ENCODE measurements at places on chromosomes 3 and 15.
A peak's percentile ranks its signal among the peaks of the same experiment; 100 is the strongest.

DNA sequence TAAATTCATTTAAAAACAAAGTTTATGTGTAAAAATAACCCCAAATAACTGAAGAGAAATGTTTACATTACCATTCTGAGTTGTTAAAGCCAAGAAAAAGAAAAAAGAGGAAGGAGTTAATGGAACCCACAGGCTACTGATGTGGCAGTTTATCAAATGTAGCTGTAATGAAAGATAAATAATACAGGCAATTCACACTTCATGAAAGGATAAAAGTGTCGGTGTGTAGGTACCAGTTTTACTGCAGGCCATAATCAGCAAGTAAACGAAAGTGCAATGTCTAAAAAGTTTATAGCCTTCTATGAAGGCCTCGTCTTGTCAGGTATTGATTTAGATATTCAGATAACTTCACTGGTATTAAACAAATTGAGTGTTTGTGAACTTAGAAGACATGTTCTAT lies 164.6 kb downstream of the DPH6 start:
- DNase-seq: no peak

DNA sequence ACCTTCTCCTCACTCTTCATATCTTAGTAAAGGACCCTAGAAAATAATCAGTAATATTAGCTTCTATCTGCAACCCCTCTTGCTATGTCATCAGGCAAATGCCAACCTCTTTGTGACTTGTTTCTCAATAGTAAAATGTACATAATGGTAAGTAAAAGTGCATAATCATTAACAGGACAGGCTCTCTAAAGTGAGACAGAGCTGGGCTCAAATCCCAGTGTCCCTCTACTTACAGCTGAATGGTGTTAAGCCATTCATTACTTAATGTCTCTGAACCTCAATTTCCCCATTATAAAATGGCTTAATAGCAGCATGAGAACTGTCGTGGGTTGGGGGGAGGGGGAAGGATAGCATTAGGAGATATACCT lies 62.6 kb upstream of the ATP11B start:
- no peak for DNase-seq

DNA sequence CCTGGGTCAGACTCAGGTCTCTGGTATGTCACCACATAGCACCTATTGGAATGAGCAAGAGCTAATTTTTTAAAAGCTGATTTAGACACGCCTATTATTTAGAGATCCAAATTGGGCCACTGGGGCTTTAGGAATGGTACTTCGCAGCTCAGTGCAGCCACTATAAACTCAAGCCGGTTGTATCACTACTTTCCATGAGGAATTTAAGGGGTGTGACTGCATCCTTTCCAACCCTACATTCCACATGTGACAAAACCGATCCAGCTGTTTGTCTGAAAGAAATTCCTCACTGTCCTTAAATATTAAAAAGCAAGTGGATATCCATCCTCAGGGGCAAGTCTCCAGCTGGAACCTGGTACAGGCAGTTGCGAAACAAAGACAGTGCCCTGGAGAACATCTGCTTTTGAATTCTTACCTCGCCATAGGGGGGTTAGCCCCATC lies 12.8 kb downstream of the VGLL3 start:
- DNase-seq: no peak

GRCh38 chr3:52232279-52233107 lies 6.5 kb downstream of the TWF2 start:
- DNase-seq: no peak

GRCh38 chr15:101105059-101105891 lies 146.6 kb downstream of the CHSY1 start:
- DNase-seq: no peak

GRCh38 chr3:111712294-111713167 lies 117.4 kb upstream of the ZBED2 start:
- no peak for DNase-seq

GRCh38 chr3:121979246-121979645 lies 42.8 kb downstream of the ILDR1 start:
- DNase-seq: no peak

DNA sequence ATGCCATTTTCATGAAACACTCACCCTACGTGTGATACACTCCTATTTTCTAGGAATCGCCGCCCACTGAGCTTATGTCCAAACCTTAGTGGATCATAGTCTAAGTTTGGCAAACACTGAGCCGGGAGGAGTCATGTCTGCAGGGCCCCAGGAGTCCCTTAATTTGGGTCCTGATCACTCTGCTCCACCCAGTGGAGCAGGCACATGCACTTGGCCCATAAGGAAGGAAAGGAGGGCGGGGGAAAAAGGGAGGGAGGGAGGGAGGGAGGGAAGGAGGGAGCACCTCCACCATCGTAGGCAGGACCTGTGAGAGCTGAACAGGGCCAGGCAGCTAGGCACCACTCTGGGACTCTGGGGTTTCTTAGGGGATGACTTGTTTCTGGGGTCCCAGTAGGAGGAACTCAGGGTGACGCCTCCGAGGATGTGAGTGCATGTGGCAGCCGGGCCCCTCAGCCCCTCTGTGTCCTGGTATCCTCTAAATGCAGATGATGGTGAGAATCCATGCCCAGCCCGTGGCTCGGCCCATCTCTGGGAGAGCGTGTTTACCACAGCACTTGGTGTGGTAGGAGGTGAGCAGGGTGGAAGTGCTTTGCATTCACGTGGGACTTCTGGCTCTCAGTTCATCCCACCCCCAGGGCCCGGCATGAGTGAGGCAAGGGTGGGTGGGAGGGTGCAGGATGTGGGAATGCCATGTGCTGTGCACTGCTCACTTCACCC lies 109.4 kb downstream of the KLF13 start:
- peak; percentile 13 for DNase-seq

DNA sequence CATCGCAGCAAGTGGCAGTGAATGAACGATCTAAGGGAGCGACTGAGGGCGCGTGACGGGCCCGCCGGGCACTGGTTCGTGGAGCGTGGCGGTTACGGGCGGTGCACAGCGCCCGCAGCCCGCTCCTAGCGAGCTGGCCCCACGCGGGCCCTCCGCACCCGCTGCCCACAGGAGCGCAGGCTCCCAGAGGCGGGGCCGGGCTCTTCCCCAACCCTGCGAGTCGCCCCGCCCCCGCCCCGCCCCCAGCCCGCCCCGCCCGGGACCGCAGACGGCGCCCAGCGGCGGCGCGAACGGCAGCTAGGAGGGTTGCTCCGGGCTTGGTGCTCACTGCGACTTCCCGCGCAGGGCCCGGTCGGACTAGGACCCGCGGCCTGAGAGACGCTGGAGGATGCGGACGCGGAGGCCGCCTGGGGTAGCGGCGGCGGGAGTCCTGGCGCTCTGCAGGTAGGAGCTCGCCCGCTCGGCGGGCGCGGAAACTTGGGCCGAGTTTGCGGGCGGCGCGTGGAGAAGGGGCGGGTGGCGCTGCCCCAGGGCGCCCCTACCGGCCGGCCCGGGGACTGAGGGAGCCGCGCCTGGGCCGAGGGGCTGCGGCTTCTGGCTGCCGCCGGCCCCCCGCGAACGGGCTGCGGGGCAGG lies at the start of gene C15orf39:
Gene C15orf39, plus strand, starts transcription at position 267 of the 635 bp plus-strand sequence. CDS start 4,167 bp downstream, outside the sequence.
- DNase-seq: peak; percentile 25

- DNase-seq: no peak
These were observed 21.8 kb downstream of the DGKG start for GRCh38 chr3:186340204-186340603.

- DNase-seq: no peak
These were observed 442.6 kb upstream of the PDZRN3 start for GRCh38 chr3:74067296-74067695.

- no peak for DNase-seq
These were observed 64.6 kb downstream of the LPP start for GRCh38 chr3:188218603-188219002.

GRCh38 chr3:197811343-197811742 lies 20.3 kb downstream of the LRCH3 start:
- no peak for DNase-seq

GRCh38 chr3:56885879-56886278 lies 84.1 kb upstream of the ARHGEF3 start:
- no peak for DNase-seq

DNA sequence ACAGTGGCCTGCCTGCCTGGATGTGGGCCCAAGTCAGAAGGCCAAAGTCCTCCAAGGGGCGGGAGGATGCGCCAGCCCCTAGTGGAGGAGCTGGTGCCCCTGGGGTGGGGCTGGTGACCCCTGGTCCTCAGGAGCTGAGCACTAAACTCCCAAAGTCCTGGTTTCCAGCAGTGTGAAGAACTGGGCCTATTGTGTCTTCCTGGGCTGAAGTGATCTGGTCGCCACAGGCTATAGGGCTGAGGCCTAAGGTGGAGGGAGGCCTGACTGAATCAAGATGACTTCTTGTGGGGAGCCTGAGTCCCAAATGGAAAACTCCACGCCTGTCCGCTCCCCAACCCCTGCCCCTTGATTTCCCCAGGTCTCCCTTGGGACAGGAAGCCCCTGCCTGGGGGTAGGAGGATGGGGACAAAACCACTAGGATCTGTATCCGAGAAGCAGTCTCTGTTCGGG lies 753 bp upstream of the FES start:
- no peak for DNase-seq

GRCh38 chr3:74611206-74611605 lies 3.3 kb downstream of the CNTN3 start:
- no peak for DNase-seq

- no peak for DNase-seq
These were observed 1.6 kb upstream of the WDR82 start for GRCh38 chr3:52280050-52280461.

GRCh38 chr3:143276592-143276991 lies 157.0 kb downstream of the CHST2 start:
- DNase-seq: no peak

DNA sequence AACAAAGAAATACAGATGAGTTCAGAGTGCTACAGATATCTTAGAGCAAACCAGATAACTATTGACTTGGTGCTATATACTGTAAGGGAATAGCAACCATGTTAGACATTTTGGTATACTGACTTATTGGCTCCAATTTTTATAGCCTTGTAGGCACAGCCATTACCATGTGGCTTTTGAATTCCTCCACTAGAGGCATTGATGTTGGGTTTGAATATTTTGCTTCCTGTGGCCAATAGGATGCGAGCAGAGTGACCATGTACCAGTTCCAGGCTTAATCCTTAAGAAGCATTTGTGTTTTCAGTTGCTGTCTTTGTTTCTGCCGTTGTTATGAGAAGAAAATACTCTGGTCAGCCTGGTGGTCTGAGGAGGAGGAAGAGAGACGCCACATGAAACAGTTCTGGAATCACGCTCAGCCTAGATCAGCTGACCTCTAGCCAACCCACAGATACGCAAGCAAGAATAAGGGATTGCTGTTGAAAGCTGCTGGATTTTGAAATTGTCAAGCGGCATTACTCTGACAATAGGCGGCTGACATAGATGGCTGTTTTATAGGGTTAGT lies 109.4 kb upstream of the TNIK start:
- DNase-seq: no peak

- DNase-seq: no peak
These were observed 21.2 kb downstream of the ARL13B start for GRCh38 chr3:94001191-94001590.

GRCh38 chr15:72781631-72782030 lies 1.9 kb downstream of the ADPGK start:
- no peak for DNase-seq

- peak; percentile 11 for DNase-seq
These were observed 932 bp downstream of the ARL8B start for GRCh38 chr3:5122741-5123706.

- DNase-seq: no peak
These were observed 276.9 kb upstream of the IL12A start for GRCh38 chr3:159711560-159712333.

DNA sequence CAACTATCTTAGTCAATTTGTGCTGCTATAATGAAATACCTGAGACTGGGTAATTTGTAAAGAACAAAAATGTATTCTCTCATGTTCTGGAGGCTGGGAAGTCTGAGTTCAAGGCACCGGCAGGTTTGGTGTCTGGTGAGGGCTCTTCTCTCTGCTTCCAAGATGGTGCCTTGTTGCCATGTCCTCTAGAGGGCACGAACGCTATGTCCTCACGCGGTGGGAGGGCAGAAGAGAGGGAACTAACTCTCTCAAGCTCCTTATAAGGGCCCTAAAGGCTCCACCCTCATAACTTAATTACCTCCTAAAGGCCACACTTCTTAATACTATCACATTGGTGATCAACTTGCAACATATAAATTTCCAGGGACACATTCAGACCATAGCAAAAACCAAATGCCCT lies 108.4 kb downstream of the ADAMTSL3 start:
- DNase-seq: no peak

DNA sequence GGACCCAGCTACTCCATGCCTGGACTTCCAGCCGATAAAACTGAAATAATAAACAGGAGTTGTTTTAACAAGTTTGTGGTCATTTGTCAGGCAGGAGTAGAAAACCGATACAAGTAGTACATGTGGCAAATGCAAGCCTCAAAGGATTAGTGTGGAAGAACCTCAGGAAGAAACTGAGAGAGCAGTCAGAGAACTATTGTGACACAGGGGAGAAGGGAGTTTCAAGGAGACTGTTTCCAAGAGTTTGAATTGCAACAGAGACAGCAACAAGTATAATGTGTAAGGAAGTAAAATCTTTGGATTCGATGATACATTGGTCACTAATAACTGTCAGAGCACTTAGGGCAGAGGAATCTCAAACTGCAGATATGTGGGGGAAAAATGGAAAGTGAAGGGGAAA lies 450.6 kb upstream of the ARHGEF26 start:
- no peak for DNase-seq

- DNase-seq: no peak
These were observed 65.0 kb downstream of the TRIM69 start for GRCh38 chr15:44801364-44801763.

DNA sequence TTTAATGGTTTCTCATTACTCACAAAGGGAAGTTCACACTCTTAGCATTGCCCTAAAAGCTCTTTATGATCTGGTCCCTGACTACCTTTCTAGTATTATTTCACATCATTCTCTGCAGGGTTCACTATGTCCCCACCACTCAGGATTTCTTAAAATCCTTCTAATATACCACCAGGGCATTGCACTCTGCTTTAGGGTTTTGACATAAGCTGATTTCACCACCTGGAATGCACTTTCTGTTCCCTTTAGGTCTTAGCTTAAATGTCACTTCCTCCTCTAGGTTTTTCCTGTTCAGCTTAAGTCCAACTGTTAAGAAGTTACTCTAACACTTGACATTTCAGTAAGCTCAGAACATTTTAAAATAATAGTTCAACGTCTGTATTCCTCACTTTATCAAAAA lies 81.7 kb downstream of the HCN4 start:
- DNase-seq: no peak

GRCh38 chr3:134387293-134387692 lies 13.0 kb upstream of the AMOTL2 start:
- DNase-seq: no peak

DNA sequence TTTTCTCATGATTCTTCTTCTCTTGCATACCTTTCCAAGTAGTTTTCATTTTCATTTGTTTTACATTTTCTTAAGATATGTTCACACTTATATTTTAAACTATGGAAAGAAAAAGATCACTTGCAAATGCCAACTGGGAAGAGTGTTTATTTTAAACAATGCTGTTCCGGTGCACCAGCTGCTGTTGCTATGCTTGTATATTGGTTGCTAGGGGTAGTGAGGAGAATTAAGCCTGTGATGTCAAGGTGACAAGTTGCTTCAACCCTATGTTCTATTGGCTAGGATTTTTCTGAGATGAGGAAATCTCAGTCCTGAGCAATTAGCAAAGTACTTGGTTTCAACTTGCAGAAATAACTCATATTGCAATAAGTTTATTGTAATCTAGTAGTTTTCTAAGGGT lies 500.1 kb downstream of the MFSD1 start:
- DNase-seq: no peak
